Activated CD4-positive, alpha-beta T cell treated with anti-CD3 and anti-CD28 coated beads, Interleukin-2, Interleukin-4, amounts not matched to agents 100 ng/mL and 50 ng/mL, durations not matched to agents 16 hours and 8 hours (primary cell): ENCODE measurements at places on chromosomes 7 and 10.

DNA sequence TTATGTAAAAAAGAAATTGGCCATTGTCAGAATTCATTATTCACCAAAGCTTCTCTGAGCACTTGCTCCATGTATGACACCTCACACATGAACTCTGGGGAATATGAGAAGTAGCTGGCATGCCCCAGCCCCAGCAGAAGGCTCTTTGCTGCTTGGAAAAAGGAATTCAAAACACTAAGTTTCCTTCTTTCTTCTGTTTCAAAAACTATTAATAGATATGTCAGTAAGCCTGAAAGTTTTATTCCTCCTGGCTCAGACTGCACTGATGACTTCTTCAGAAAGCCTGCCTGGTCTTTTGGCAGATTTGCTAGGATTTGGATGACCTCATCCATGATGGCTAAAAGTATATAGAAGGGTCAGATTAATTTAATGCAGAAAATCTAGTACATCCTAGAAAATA lies 511.0 kb downstream of the GFRA1 start:
- no peak for DNase-seq

GRCh38 chr10:11663763-11664555 lies 52.5 kb upstream of the USP6NL start:
- DNase-seq, result no peak

GRCh38 chr10:129495698-129496097 lies 28.7 kb downstream of the MGMT start:
- no peak for DNase-seq

- DNase-seq, result no peak
Measured at GRCh38 chr7:21642422-21642821, 99.6 kb downstream of the DNAH11 start.

GRCh38 chr7:153188161-153188560 lies 428.6 kb downstream of the ACTR3B start:
- DNase-seq, result no peak

GRCh38 chr10:96380821-96381220 lies 22.0 kb upstream of the OPALIN start:
- no peak for DNase-seq

DNA sequence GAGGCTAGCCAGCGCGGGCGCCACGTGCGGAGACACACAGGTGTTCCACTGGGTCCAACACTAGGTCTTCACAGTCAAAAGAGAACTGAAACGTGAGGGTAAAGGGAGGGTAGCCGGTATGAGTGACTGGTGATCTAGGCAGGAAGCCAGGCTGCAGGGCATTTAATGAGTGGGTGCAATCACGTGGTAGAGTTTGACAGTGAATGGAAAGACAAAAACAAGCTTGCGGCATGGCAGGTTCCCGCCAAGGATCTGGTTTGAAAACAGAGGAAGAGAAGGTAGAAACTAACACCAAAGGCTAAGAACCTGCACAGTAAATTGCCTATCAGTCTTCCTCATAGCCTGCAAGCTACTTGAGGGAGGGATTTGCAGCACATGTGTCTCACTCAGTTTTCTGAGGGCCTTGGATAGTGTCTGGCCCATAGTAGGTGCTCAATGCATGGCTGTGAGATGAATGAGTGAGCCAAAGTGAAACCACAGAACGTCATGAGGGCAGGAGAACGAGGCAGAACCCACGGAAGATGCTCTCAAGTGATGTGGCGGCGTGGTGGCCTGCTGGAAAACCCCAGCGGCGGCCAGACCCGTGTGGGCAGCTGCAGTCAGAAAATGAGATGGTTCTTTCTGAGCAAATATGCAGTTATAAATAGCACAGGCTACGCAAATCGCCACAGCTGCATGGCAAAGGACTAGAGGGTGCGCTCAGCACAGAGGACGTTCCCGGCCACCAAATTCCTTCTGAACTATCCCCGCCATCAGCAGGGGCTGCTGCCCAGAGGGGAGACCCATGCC lies 183.6 kb upstream of the NFE2L3 start:
- DNase-seq, result peak; percentile 93

DNA sequence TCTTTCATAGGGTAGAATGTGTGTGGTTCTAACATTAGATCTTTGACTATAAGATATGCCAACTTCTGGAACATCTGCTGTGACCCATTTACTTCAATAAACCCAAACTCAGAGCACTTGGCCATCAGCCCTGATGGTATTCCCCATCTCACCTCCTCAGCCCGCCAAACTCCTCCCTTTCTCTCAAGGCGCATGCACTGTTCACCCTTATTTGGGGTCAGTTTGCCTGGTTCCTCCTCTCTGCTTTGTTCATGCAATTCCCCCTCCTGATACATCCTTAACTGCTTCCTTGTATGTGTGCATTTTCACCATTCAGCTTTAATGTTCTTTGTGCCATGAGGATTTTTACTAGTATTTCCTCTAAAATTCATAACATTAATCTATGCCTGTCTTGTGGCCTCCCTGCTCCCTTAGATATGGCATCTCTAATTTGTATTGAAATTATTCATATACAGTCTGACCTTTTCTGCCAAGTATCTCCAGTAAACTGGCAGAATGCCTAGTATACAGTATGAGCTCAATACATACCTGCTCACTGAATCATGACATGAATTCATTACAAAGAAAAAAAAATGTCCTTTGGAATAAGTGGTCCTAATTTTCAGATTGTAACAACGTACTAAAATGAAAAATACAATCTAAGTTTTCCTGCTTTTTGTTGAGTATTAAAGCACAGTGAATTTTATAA lies 336.8 kb upstream of the IGFBP3 start:
- no peak for DNase-seq

- no peak for DNase-seq
Measured at GRCh38 chr7:30249986-30250774, 34.2 kb upstream of the ZNRF2 start.

DNA sequence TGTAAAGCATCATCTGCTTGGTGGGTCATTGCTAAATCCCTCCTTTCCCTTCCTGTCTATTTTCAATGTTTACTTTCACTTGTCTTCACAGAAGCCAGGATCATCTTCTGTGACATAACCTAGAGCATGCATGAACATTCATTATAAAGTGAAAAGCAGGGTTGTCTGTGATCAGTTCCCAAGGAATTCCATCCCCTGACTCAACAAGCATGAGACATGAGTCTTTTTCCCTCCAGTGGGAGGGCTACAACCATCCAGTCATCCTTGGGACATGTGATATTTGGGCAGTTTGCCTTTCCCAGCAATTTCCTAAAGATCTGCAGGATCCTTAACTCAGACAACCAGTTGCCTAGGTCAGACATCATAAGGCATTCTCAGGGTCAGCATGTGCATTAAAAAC lies 166.3 kb upstream of the TMEM196 start:
- no peak for DNase-seq

DNA sequence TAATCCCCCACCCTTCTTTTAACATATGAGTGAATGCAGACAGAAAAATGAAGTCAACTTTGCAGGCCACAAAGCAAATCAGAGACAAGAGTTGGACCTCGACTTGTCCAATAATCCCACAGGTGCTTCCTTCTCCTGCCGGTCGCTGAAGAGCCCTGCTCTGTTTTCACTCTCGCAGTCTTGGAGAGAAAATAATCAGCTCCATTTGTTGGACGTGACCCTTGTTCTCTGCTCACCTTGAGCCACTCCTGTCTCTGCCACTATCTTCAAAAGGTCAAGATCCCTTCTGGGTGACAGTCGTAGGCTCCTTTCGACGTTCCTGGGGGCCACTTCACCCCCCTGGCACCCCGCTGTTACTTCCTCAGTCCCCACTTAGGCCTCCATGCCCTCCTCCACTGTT lies 2.8 kb upstream of the KLF6 start:
- DNase-seq, result no peak

DNA sequence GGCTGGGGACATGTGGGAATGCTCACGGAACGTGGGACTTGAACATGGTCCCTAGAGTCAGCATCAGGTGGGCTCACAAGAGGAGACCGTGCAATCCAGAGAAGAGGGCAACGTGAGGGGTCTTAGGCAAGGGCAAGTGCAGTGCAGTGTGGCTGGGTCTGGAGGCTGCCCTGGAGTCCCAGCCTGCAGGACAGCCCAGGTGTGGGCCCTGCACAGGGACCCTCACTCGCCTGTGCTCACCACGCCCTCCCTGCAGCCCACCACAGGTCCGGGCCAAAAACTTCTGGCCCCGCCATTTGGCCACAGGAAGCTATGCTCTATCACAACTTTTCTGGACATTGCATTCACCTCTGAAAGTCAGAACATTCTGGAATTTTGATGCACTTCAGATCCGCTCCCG lies 133.5 kb downstream of the PAXIP1 start:
- no peak for DNase-seq

DNA sequence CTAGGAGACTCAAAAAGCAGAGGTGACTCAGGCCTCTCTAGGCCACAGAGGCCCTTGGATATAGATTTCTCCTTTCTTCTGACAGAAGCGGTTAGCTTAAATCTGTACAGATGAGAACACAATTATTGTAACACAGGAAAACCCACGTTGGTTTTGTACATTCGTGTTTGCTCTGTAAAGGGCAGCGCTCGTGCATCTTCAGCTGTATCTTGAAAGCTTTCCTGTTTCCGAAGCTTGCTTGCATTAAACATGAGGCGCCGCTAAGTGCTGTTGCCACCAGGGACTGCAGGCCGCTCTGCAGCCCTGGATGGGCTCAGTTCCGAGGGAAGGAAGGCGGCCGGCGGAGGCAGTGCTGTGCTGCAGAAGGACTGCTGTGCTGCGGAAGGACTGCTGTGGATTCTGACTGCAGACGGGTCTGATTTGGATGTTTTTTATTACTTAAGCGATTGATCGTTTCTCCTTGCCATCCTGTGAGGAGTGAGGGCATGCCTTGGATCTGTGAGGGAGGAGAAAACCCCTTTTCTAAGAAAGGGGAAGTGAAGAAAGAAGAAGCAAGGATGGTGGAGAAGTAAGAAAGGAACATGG lies 53.3 kb downstream of the FHIP2A start:
- DNase-seq, result no peak

DNA sequence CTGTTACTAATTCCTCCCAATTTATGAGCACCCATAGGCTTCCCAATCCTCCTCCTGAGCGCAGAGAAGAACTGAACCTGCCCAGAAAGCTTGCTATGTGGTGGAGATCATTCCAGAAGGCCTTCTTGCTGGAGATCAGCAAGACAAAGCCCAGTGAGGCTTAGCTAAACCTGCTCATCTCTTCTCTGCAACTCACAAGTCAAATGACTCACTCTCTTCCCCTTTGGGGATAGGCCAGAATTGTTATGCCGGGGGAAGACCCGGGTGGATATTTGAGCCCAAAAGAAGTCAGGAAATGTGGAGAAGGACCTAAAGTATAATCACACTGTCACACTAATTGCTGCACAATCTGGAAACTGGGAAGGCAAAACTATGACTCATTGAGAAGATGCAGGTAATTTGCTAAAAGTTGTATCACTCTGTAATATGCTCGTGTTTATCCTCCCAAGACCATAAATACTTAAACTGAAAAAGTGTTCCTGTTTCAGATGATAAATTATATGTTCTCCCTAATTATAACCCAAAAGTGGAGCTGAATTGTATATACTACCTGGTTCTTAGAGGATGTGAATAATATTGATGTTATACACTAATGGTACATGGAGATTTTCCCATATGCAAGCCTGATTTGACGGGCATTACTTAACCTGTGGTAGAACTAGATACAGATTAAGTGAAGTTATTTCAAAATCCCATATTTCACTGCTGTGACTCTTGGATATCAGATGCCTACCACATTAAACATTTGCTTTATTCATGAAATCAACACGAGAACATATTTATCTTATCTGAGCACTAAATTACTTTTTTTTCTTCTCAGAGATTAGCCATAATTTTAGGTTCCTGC lies 6.4 kb downstream of the NEBL start:
- no peak for DNase-seq

DNA sequence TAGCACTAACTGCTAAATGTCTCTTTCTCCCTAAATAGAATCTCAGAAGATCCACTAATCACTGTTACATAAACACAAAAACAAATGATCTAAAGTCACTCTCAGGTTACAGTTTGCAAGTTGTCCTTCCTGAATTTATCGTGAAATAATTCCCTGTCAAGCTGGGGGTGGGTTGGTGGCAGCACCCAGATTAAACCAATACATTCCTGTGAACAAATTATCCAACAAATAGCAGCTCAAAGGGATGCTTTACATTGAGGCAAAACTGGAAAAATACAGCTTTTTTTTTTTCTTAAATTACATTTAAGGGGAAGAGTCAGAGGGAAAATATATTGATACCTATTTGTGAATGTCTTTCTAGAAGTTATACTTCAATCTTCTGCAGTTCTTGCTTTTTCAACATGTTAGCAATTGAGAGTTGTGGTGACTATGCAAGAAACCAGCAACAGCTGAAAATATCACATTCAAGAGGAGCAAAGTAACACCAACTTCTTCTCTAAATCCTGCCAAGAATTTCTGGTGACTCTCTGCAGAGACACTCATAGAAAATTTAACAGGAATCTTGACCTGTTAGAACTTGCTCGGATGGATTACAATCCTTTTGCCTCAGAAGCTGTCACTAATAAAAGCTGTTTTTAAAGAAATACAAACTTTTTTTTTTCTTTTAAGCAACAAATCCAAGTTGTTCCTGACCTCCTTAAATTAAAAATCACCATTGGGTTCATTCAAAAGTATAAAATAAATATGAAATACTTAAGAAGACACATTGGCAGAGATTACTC lies 18.9 kb downstream of the LMOD2 start:
- DNase-seq, result no peak

- DNase-seq, result no peak
Measured at GRCh38 chr7:77466450-77466849, 50.3 kb upstream of the GSAP start.

DNA sequence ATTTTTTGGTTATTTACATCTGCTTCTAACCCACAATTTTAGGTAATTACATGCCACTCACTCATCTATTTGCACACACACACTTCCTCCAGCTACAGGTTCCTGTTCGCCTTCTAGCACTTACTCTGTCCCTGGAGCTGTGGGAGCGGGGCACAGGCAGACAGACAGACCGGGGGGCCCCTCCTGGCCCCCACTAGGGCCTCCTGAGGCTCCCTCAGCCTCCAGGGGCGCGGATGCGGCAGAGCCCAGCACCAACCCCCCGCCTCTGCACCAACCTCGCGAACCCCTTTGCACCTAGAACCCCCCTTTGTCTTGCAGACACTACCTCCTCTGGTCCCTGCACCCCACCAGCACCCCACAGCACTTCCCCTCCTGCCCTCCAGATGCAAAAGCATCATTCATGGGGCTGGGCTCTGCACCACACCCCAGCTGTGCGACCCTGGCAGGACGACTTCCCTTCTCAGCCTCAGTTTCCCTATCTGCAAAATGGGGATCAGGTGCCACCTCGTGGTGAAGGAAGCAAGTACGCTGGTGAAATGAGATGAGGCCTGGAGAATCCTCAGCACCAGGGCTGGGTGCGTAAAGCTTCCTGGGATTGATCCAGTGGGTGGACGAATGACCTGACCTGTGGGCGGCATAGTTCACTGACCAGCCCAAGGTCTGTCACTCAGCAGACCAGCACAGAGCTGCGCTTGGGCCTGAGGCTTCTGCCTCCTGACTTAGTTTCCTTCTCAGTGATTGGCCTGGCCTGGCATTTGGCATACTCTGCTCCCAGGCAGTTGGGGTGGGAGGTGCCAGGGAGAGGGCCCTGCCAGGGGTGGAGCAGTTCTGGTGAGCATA lies 37.9 kb downstream of the ELFN1 start:
- no peak for DNase-seq

- no peak for DNase-seq
Measured at GRCh38 chr10:130968964-130969363, 342.6 kb downstream of the TCERG1L start.

GRCh38 chr10:102302611-102303010 lies 57.3 kb downstream of the GBF1 start:
- no peak for DNase-seq
